ENCODE measurements at places on chromosomes 16 and 17. TPM values are rescaled to one million over a fixed set of nuclear protein-coding genes. Genes with fewer than 3 reads are reported as not detected.

GRCh38 chr17:49680314-49680713, 2.4 kb upstream of the SPOP start:
- DNase-seq: peak; percentile 95

GRCh38 chr17:7910711-7911110, 5.4 kb downstream of the RNF227 start:
- no peak for DNase-seq

CFAP52 gene
- not detected for total RNA-seq

KRT33A gene
- not detected for total RNA-seq
